ENCODE measurements at places on chromosomes 7 and 10.

GRCh38 chr7:1095621-1096155 is 7.8 kb downstream of the GPER1 start:
- DNase-seq, result no peak

- DNase-seq, result no peak
Observed at GRCh38 chr7:142301299-142301698, 43.4 kb upstream of the PRSS58 start.

DNA sequence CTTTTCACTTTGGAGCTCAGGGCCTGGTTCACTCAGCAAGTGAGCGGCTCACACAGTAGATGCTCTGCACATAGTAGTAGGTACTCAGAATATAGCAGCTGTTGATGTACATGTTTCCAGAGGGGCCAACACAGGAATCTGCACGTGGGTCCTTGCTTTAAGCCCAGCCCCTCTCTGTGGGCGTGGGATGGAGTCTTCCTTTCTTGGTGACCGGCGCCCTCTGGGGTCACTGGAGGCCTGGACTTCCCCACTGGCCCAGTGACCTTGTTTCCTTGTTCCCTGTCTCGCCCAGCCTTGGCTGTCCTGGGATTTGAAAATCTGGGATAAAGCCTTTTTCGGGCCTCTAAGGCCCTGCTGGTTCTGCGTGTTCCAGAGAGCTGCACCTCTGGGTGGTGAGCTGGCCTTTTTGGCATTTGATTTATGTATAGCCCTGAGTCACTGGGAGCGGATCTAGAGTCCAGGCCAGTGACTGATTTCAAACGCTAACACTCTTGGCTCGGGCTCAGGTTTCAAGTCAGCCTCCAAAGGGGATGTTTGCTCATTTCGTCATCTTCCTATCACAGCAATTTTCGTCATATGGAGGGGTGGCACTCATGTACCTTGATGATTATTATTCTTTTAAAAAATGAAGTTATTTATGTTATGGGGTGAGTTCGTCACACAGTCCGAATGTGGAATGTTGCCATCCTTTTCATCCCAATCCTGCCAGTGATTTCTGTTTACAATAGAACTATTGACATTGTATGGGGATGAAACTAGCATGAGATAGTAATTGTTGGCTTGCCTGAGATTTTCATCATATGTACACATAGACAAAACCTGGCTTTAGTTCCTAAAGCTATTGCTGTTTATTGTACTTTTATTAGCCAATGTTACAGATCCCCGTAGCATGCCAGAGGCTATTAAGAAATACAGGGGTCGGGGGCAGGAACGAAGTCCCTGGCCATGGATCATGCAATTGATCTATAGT is 65.5 kb downstream of the CUX1 start:
- DNase-seq, result peak; percentile 100

GRCh38 chr10:65945061-65945460 is 980.8 kb upstream of the LRRTM3 start:
- DNase-seq, result no peak

GRCh38 chr7:42212541-42213090 is 24.4 kb downstream of the GLI3 start:
- DNase-seq, result no peak

GRCh38 chr10:14742815-14743214 is 31.9 kb downstream of the FAM107B start:
- no peak for DNase-seq

DNA sequence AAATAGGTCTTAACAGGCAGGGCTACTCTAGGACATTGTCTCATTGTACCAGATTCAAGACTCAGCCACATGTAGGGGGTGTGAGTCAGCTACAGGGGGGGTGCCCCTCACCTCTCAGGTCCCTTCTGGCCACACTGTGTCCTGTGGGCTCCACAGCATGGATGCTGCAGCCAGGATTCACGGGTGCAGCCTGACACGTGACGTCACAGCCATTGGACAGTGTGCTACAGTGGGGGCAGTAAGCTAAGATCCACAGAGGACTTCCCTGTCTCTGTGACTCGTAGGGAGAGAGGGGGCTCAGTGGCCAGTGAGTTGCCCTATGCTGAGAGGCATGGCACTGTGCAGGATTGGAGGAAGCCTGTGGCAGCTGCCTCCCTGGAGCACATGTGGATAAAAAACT is 77.9 kb downstream of the TMEM178B start:
- DNase-seq, result no peak

DNA sequence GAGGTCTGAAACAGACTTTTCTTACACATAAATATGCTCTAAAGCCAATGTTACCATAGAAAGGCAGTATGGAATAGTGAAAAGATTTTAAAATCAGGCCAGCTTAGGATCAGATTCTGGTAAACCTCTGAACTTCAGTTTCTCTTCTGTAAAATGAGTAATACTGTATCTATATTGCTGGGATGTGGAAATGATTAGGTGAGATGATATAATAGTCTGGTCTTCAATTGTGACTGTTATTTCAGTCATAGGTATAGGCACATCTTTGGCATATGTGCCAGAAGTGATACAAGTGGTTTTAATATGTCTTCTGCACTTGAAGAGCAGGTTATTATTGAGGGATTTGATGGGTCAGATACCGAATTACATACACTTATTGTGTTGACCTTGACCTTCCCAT is 7.2 kb downstream of the ZNF277 start:
- DNase-seq, result no peak

GRCh38 chr10:72320676-72321247 is 34.0 kb downstream of the DNAJB12 start:
- peak; percentile 96 for DNase-seq

GRCh38 chr10:125656523-125656922 is 26.4 kb downstream of the TEX36 start:
- DNase-seq, result no peak

- no peak for DNase-seq
Observed at GRCh38 chr10:76045174-76045573, 613.8 kb downstream of the LRMDA start.

DNA sequence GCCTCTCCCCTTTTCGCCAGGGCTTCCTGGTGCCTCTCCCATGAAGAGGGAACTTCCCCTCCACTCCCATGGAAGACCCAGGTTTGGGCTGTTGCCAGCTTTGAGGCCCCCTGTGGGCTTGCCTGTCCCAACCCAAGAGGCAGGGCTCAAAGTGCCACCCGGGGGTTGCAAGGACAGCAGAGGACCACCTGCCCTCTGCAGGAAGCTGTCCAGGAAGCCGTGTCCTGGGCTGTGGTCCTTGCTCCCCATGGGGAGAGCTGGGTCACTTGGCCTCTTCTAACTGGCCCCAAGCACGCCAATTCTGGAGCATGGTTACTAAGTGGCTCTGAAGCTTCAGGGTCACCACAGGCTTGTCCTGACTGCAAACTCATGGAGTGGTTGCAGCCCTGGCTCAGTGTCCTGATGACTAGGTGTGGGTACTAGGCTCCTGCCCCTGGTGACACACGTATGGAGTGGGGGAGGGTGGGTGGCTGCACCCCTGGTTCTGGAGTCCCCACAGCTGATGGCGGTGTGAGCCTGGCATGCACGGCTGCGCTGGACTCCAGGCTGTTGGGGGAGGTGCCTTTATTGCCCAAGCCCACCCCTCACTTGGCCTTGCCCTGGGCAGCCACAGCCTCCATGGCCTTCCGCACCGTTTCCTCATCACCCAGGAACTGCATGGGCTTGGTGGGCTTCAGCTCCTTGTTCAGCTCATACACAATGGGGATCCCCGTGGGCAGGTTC is 3.0 kb downstream of the PGAM2 start:
- DNase-seq, result no peak

GRCh38 chr7:93196336-93196735 is 29.9 kb downstream of the HEPACAM2 start:
- no peak for DNase-seq

DNA sequence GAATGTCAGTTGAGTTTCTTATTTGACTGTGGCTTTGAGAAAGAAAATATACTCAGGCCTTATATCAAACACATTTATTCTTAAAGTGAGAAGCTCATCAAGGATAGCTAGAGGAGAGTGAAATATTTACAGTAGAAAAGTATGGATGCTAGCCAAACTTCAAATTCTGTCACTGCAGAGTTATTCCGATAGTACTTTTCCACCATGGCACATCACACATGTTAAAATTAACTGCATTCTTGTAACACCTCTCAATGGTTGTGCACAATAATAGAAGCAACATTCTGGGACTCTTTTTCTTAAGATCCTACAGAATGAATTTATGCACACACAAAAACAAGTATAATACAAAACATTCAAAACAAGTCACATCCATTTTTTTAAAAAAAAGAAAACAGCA is 4.5 kb downstream of the PPP1R3C start:
- DNase-seq, result no peak

- DNase-seq, result no peak
Observed at GRCh38 chr10:124242365-124242764, 149.0 kb upstream of the CHST15 start.

- DNase-seq, result no peak
Observed at GRCh38 chr7:143437578-143437977, 5.7 kb upstream of the TAS2R60 start.

DNA sequence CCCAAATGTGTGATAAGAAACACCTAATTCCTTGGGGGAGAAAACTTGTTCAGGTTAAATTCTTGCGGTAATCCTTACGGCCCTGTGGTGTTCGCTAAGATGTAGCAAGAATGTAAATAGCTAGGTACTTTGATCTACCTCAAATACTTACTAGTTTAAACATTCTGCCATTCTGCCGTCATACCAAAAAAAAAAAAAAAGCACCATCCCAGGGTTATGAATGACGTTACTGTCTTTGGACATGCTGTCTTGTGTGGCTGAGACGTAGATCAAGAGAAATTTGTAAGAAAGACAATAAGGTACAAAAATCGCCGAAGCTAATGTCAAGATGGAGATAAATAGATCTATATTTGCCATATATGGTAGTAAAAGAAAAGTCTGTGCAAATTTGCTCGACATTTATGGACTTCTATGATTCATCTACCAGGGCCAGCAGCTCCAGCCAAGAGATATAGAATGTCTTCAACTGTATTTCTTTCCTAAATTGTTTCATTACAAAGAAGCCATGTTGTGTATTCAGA is 195.6 kb downstream of the CUX1 start:
- no peak for DNase-seq

DNA sequence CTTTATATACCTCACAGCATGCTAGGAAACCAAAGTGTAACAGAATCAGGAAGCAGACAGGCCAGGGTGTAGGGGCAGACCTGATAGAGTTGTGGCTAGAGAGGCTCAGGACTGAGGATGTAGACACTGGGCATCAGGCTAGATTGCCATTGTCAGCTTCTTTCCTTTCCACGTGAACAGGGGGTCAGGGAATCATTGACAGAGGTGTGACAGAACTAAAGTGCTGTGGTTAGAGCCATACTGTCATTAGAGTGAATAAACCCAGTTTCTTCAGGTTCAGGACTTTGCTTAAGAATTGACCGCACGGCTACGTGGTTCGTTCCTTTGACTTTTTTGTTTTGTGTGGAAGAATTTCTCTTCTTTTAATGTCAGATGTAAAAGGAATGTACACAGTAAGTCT is 90.7 kb downstream of the CALD1 start:
- no peak for DNase-seq

DNA sequence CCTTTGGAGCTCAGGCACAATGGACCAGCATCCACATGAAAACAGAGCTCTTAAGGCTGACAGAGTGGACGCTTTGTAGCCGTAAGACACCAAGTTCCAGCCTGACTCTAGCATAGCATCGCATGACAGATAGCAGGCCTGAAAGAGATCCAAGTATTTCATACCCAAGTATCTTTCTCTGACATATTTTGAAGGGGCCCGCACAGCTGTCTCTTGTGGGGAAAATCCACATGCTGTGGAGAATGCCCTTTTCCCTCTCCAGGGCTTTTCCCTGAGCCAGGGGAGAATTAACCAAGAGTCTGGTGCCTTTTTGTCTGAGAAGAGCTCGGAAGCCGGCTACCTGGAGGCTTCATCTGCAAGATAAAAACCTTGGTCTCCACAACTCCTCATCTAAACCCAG is 51.0 kb downstream of the CFAP46 start:
- no peak for DNase-seq

GRCh38 chr7:42254217-42254616 is 17.2 kb upstream of the GLI3 start:
- DNase-seq, result no peak

DNA sequence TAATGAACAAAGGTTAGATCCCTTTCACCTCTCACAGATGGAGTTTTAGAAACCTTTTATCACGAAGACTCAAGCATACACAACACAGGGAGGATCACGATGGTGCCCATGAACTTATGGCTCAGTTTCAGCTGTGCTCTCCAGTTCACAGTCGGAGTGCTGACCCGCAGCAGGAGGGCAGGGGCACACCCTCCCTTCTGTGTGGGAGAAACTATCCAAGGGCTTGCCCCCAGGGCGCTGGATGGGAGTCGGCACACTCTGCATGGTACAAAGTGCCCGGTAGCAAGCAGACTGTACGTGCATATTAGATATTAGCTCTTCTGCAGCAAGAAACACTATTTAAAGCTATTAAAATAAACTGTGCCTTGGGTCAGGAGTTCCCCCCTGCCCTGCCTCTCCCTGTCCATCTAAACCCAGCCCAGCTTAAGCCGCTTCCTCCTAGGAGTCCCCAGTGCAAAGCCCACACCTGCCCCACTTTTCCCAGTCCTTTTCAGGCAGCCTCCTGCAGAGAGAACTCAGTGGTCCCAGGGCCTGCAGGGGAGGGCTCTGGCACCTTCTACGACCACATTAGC is 76.5 kb downstream of the CHST15 start:
- DNase-seq, result no peak

- DNase-seq, result no peak
Observed at GRCh38 chr10:43957267-43958070, 308.8 kb upstream of the ZNF32 start.

- DNase-seq, result no peak
Observed at GRCh38 chr10:76892766-76893479, 744.7 kb downstream of the KCNMA1 start.

DNA sequence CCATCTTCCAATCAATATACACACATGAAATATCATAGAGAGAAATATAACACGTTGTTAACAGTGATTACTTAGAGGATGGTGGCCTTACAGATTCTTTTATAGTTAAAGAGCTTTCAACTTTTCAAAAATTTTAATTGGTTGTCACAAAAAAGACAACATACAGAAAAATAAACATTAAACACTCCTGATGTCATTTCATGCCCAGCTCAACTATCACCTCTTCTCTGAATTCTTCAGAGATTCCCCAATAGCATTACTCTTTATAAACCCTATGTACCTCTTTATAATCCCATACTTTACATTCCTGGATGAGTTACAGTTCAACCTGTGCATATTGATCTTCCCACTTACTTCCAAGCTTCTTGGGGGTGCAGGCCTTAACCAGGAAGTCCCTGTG is 159.8 kb downstream of the POU6F2 start:
- no peak for DNase-seq

DNA sequence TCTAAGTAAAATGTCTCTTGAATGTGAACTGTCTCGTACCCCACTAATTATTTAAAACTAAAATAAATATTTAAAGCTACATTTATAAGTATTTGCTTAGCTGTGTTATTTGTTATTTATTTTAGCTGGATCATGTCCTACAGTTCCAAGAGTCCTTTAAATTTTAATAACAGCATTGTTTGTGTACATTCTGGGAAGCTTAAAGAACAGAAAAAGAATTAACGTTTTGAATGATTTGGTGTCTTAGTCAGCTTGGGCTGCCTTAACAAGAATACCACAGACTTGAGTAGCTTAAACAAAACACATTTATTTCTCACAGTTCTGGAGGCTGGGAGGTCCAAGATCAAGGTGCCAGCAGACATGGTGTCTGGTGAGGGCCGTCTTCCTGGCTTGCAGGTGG is 107.4 kb downstream of the ITIH5 start:
- DNase-seq, result no peak

GRCh38 chr10:12390733-12391132 is 41.4 kb downstream of the CAMK1D start:
- DNase-seq, result no peak

GRCh38 chr7:14018751-14019150 is 29.3 kb upstream of the ETV1 start:
- DNase-seq, result no peak

GRCh38 chr10:12975906-12976305 is 25.6 kb downstream of the CCDC3 start:
- no peak for DNase-seq
